ENCODE measurements at places on chromosomes 2 and 18.

DNA sequence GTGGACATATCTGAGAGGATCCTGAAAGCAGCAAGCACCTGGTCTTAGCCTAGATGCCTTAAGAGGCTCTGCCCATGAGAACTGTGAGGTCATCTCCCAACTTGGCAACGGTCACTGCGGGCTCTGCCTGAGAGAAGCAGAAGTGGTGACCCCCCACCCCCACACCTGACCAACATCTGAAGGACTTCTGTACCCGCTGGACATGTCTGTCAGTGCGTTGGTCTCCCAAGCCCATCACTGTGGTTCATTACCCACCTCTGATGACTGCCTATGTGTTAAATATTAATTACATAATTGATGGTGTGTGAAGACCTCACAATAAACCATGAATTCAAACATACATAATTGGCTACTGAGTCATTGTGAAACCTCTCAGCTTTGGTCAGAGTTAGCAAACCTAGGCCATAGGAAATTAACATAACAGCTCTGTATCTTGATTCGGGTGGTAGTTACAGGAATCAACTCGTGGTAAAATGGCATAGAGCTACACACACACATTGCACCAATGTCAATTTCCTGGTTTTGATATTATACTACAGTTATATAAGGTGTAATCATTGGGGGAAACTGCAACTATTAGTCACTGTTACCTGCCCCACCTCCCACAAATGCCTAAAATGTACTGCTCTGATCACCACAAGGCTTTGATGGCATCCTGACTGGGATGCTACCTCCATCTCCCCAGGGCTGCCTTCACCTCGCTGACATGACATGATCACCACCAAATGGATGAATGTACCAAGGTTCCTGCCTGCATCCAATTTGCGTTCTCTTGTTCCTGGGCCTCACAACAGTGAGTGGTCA is 4.3 kb upstream of the GALNT1 start:
- DNase-seq = no peak
- no peaks in the 10 kb centered on the region for H3K36me3 ChIP-seq
- no peak overlapping the region for H3K27ac ChIP-seq
- H3K4me3 ChIP-seq = no peak overlapping the region

DNA sequence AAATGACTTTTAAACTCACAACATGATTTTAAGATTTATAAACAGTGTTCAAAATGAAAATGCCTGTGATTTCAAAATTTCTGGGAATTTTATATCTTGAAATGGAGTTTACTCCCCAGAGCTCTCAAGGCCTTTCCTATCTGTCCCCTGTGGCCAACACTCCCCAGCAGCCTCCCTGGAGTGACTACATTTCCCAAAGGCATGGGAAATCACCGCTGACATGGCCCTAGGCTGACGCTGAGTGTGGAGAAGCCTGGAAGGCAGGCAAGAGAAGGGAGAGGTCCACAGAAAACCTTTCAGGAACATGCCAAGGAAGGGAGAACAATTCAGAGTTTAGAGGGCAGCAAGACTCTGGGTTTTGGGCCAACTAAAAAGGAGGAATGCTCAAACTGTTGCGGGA is 20.2 kb upstream of the ZFP36L2 start:
- H3K4me3 ChIP-seq = no peak overlapping the region
- DNase-seq = no peak
- H3K4me1 ChIP-seq = peaks cover 7% of the 10 kb centered on the region
- no peaks in the 10 kb centered on the region for H3K36me3 ChIP-seq

DNA sequence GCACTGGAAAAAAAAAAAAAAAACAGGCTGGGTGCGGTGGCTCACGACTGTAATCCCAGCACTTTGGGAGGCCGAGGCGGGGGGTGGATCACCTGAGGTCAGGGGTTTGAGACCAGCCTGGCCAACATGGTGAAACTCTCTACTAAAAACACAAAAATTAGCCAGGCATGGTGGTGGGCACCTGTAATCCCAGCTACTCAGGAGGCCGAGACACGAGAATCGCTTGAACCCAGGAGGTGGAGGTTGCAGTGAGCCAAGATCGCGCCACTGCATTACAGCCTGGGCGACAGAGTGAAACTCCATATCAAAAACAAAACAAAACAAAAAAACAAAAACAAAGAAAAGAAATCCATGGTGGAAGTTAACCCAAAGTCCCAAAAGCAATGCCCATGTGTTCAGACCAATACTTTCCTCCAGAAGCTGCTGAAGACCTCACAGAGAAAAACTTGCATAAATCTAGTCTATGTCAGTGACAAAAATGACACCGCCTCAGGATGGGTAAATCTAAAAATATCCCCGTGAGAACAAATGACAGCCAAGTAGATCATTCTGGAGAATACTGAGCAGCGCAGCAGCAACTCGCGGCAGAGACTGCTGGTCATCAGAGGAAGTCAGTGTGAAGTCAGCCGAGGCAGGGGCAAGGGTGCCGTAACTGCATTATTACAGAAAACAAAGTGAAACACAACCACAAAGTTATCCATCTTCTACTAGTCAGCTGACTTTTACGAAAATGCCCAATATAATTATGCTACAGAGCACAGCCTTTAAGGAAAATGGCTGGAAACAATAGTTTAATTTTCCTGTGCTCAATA is 41.0 kb downstream of the LPIN2 start:
- no peak overlapping the region for H3K4me3 ChIP-seq
- H3K27ac ChIP-seq = no peak overlapping the region
- H3K4me1 ChIP-seq = no peaks in the 10 kb centered on the region
- no peaks in the 10 kb centered on the region for H3K36me3 ChIP-seq
- no peaks in the 10 kb centered on the region for H3K27me3 ChIP-seq

DNA sequence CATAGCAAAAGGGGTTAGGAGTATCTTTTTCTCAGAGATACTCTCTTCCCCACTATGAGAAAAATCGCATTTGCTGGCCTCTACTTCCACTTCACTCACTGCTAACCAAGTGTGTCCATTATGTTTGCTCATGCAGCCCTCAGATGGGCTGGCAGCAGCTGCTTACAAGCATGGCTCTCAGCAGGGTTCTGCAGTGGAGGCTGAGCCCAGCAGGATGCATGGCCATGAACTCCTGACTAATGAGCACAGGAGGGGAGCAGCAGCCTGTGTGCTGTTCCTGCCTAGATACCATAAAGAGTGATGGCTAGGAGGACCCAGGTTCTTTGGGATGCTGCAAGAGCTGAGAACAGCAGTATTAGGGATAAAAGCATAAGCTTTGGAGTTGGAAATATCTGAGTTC is 316.9 kb upstream of the THSD7B start:
- H3K36me3 ChIP-seq = no peaks in the 10 kb centered on the region
- no peaks in the 10 kb centered on the region for H3K4me1 ChIP-seq
- no peak overlapping the region for H3K27ac ChIP-seq
- DNase-seq = no peak
- H3K27me3 ChIP-seq = peaks cover 61% of the 10 kb centered on the region

- no peak overlapping the region for H3K27ac ChIP-seq
- no peak overlapping the region for H3K4me3 ChIP-seq
- no peaks in the 10 kb centered on the region for H3K36me3 ChIP-seq
- DNase-seq = no peak
- H3K4me1 ChIP-seq = no peaks in the 10 kb centered on the region
- H3K27me3 ChIP-seq = no peaks in the 10 kb centered on the region
These were observed 130.7 kb upstream of the GPC1 start for GRCh38 chr2:240304746-240305161.

GRCh38 chr2:36965751-36966369 is 476 bp downstream of the STRN start:
- H3K4me3 ChIP-seq = peak overlapping the region; percentile 76
- no peaks in the 10 kb centered on the region for H3K36me3 ChIP-seq
- peaks cover 32% of the 10 kb centered on the region for H3K4me1 ChIP-seq
- H3K27me3 ChIP-seq = no peaks in the 10 kb centered on the region
- no peak for DNase-seq
